Ascending aorta (tissue), 2 donors: ENCODE measurements at places on chromosomes 11 and 22. TPM values are rescaled to one million over a fixed set of nuclear protein-coding genes. Genes with fewer than 3 reads are reported as not detected.

DNA sequence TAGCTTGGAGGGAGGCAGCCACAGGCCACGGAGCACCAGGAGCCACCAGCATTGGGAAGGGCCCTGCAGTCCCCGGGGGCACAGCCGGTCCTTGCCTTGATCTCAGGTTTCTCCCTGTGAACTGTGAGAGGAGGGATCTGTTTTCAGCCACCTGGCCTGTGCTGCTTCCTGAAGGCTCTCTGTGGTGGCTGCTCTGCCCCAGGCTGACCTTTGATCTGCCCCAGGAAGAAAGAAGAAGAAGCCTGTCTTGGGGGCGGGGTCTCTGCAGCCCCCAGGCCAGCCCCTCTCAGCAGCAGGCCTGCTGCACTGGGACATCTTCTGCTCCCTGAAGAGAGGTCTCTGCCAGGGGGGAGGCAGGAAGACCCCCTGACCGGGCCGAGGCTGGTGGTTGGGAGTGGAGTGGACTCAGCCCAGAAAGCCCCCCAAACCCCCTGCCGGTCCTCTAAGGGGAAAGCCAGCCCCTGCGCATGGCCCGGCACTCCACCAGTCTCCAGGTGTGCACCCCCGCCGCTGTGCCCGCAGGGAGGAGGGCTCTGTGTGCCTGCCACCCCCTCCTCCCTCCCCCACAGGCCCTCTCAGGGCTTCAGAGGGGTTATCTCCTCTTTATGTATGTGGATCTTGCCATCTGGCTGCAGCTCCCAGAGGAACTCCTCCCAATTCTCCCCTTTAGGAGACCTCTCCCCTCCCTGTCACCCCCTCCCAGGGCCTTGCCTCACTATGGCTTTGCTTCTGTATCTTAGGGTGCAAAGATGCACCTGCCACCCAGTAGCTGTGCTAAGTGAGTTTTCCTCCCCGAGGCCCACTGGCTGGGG, 675.3 kb downstream of the BRD1 start:
- DNase-seq, result no peak

DNA sequence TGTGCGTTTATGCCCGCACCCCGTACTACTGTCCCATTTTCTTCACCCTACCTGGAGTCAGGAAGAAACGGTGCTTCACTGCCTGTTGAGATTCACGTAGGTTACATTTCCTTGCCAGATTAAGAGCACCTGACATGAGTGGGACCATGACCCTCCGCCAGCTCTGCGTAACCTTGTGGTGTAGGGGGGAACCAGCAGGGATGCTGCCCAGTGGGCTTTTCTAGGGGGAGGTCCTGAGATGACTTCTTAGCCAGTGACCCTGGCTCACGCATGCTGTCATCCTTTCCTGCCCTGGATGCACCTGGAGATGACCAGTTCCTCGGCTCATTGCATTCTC, 967 bp upstream of the ARVCF start:
- no peak for DNase-seq

DNA sequence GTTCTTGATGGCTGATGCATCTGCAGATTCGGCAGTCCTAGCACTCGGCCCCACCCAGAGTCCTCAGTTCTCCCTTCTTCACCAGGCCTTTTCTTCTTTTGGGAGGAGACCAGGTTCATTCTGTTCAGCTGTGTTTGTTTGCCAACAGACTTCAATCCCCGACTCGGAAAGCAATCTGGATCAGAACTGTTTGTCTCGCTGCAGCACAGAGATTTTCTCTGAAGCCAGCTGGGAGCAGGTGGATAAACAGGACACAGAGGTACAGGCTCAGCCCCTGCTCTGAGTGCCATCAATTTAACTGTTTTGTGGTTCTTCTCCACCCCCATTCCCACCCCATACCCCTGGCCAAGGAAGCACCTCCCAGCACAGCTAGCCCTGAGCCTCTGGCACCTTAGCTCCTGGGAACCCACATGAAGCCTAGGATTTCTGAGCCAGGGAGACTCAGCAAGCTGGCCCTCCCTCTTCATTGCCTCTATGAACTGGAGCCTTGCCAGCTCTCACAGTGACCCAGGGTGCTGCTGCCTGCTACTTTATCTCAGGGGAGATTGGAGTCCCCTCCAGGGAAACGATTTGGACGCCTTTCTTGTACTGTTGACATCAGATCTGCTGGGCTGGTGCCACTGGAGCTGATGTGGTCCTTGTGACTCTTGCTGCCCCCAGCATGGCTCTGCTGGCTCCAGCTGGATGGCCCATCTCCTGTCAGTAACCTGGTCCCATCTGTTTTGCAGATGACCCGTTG, 58.2 kb upstream of the HORMAD2 start:
- DNase-seq, result no peak

- no peak for DNase-seq
Observed at GRCh38 chr11:1060852-1061616, 13.6 kb upstream of the MUC2 start.

- DNase-seq, result no peak
Observed at GRCh38 chr22:19654338-19654987, 59.8 kb upstream of the SEPTIN5 start.

GRCh38 chr22:33400061-33400840, 342.1 kb upstream of the SYN3 start:
- no peak for DNase-seq

GRCh38 chr22:45334068-45334467, 24.3 kb downstream of the FAM118A start:
- no peak for DNase-seq

GRCh38 chr11:104338186-104338585, 174.2 kb upstream of the PDGFD start:
- no peak for DNase-seq

- no peak for DNase-seq
Observed at GRCh38 chr11:123494195-123495050, 64.4 kb downstream of the GRAMD1B start.

GRCh38 chr22:45891471-45891995, 85.4 kb downstream of the WNT7B start:
- no peak for DNase-seq

- no peak for DNase-seq
Observed at GRCh38 chr11:76768909-76769560, 14.1 kb upstream of the TSKU start.

DNA sequence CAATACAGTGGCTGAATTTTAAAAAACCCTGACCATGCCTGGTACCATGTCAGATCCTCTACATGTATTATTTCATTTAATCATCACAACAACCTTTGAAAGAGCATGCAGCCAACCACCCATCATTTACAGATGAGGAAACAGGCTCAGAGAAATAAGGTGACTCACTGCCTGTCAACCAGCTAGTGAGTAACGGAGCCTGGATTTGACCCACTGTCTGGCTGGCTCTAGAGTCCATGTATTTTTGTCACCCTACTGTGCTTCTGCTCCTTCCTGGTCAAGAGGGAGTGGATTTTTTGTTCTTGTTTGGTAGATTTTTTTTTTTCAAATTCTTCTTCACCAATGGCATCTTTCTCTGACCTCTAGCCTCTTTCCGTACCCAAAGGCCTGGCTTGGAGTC, 77.4 kb downstream of the CWC15 start:
- no peak for DNase-seq

DNA sequence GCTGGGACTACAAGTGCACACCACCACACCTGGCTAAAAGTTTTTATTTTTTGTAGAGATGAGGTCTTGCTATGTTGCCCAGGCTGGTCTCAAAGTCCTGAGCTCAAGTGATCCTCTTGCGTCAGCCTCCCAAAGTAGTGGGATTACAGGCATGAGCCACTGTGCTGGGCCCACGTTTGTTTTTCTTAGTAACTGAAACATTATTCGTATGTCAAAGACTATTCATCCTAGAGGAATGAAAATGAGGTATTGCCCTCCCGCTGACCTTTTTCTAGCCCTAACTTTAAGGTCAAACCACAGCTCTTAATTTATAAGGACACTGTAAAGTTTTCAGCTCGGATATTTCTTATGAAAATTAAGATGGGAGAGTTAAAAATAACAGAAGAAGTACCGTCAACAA, 33.2 kb upstream of the PAX6 start:
- no peak for DNase-seq

DNA sequence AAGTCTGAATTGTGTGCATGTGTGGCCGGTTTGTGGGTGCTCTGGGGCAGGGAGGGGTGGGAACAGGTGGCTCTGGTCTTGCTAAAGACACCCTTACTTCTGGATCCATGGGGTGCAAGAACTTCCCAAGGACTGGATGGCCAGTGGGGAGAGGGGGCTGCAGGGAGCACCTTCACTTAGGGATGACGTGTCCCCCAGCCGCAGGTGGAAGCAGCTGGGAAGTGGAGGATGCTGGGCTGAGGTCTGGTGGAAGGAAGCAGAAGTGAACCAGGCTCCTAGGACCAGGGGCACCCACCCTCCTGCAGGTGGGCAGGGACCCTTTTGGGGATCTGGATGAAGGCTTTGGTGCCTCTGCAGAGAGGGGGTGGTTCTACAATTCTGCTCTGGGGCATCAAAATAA, 9.9 kb upstream of the MIEF1 start:
- DNase-seq, result no peak

- DNase-seq, result no peak
Observed at GRCh38 chr11:47514825-47515647, 37.9 kb downstream of the CELF1 start.

GRCh38 chr22:45482169-45482568, 20.5 kb upstream of the FBLN1 start:
- no peak for DNase-seq

DNA sequence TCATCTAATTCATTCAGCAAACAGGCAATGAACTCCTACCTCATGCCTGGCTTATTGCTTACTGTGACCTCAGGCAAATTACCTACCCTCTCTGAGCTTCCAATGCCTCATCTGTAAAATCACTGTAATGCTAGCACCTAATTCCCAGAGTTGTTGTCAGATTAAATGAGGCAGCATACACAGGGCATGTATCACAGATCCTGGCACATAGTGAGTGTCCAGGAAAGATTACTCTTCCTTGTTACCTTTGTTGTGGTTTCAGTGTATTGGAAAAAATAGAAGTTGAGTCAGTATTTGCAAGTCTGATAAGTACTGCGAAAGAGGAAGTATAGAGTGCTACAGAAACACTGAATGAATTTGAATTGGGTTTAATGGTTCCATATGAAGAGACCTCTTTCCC, 26.4 kb upstream of the LRRC55 start:
- DNase-seq, result no peak

- no peak for DNase-seq
Observed at GRCh38 chr11:8577791-8578581, 16.0 kb downstream of the STK33 start.

DNA sequence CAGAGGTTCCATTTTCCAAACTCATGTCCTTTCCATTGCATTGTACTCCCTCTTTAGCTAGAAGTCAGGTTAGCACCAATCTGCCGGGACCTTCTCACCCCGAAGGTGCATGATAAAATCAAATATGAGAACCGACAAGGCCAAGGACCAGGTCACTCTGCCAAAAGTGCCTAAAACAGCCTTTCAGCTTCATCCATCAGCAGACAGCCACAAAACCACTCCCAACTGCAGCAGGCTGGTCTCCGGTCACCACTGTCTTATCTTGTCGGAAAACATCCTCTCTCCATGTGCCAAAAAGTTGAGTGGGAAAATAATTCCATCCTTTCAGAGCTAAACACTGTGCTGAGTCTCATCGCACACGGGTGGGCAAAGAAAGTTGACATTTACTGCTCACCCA, 1.4 kb downstream of the PI4KA start:
- no peak for DNase-seq

The TRIM6 gene
- 0.64 TPM for total RNA-seq

The IFITM1 gene
- total RNA-seq, result 650 TPM

The APOA4 gene
- total RNA-seq, result 14.3 TPM

The TTC36 gene
- total RNA-seq, result 30.4 TPM

The C22orf39 gene
- total RNA-seq, result 58.5 TPM

The PIK3IP1 gene
- 16.4 TPM for total RNA-seq

The MYOD1 gene
- total RNA-seq, result not detected

The F2 gene
- 2.6 TPM for total RNA-seq

The SORL1 gene
- 10.5 TPM for total RNA-seq

The TMEM191B gene
- total RNA-seq, result not detected

The CD3E gene
- not detected for total RNA-seq

The OR4D5 gene
- not detected for total RNA-seq
